ENCODE measurements at places on chromosomes 5 and 9.

DNA sequence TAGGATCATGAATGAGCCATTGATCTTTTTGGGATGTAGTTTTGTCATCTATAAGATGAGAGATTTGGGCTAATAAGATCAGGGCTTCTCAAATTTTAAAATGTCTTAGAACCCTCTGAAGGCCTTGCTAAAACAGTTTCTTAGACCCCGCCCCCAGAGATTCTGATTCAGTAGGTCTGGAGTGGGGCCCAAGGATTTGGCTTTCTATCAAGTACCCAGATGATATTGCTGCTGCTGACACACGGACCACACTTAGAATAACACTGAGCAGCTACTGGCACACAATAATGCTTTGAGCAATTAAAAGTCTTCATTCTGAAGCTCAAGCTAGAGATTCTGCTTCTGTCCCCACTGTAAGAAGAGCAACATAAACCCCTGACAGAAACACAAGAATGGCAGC, 216.7 kb downstream of the SMARCA2 start:
- no peak for DNase-seq

- no peak for DNase-seq
Observed at GRCh38 chr9:117887383-117887782, 183.2 kb downstream of the TLR4 start.

GRCh38 chr5:26498972-26499371, 539.4 kb downstream of the CDH9 start:
- DNase-seq, result no peak

DNA sequence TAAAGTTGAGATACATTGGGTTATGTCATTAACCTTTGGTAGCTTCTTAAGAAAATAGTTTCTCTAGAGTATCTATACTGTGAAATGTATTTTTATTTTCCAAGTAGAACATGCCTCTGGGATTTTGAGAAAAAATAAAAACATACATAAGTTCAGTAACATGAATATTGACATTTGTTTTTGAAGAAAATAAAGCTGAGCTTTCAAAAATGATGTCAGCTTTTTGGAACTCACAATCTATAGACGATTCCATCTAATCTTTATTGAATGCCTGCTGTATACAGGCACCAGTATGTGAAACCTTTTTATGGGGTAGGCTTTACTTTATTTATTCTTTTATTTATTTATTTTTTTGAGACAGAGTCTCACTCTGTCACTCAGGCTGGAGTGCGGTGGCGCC, 175.9 kb upstream of the NFIL3 start:
- no peak for DNase-seq

- no peak for DNase-seq
Observed at GRCh38 chr5:144778561-144778960, 607.9 kb downstream of the KCTD16 start.

- DNase-seq, result no peak
Observed at GRCh38 chr9:76045221-76045620, 154.7 kb downstream of the PCSK5 start.

GRCh38 chr5:13866792-13867191, 77.7 kb downstream of the DNAH5 start:
- peak; percentile 45 for DNase-seq

- no peak for DNase-seq
Observed at GRCh38 chr5:20524991-20525529, 537.1 kb upstream of the CDH18 start.

GRCh38 chr9:135476561-135477355, 2.8 kb upstream of the PPP1R26 start:
- no peak for DNase-seq

GRCh38 chr5:121969660-121970295, 8.0 kb downstream of the SRFBP1 start:
- DNase-seq, result no peak

DNA sequence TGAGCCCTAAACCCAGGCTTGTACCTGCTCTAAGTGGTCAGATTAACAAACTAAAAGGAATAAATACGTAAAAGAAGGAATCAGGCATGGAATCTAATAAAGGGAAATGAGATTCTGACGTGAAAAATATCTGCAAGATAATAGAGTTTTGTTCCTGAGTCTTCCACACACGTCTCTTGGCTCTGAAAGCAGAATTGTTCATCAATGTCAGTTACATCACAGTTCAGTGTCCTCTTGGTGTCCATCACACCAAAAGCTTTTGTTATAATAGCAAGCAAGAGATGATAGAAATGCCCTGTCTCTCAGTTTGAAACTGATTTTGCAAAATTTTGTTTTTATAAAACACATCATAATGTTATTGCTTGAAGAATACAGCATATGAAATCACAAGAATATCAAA, 34.7 kb upstream of the NMUR2 start:
- no peak for DNase-seq

- DNase-seq, result no peak
Observed at GRCh38 chr5:172127581-172127980, 60.4 kb downstream of the STK10 start.

GRCh38 chr5:180647465-180647864, 1.9 kb downstream of the FLT4 start:
- no peak for DNase-seq

DNA sequence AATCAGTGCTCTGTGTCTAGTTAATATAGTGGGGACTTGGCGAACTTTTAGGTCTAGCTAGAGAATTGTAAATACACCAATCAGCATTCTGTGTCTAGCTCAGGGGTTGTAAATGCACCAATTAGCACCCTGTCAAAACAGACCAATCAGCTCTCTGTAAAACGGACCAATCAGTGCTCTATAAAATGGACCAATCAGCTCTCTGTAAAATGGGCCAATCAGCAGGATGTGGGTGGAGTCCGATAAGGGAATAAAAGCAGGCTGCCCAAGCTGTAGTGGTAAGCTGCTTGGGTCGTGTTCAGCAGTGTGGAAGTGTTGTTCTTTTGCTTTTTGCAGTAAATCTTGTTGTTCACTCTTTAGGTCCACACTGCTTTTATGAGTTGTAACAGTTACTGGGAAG, 3.6 kb upstream of the OTULINL start:
- no peak for DNase-seq

DNA sequence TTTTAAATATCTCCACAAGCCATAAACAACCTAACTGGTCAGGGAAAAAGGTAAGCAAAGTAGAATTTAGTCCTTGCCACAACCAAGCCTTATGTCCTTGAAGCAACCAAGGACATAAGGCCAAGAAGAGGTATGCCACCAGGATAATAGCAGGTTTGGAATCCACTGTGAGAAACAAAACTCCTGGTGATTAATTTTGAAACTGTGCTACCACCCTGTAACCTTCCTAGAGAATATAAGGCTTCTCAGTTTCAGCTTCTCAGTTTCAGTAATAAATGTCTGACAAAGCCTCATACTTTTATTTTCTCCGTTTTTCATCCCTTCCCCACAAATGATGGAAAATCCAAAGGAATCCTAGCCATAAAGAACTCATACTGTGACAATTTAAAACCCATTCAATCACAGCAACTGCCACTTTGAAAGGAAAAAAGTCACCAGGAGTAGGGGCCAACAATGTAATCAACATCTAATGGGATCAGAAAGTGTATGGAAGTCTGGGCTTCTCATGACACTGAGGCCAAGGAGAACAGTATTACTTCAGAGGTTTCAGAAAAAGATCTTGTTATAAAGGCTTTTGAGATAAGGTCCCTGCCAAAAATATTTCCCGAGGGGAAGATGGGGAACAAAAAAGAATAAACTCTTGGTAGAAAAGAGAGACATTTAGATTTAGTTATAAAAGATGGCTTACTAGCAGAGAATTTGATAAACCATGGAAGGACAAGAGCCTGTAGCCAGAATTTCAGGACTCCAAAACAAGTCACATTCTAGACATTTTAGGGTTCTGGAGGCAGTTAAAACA, 189.2 kb downstream of the TSSK1B start:
- DNase-seq, result no peak

GRCh38 chr5:67476531-67476930, 279.9 kb upstream of the CD180 start:
- no peak for DNase-seq

DNA sequence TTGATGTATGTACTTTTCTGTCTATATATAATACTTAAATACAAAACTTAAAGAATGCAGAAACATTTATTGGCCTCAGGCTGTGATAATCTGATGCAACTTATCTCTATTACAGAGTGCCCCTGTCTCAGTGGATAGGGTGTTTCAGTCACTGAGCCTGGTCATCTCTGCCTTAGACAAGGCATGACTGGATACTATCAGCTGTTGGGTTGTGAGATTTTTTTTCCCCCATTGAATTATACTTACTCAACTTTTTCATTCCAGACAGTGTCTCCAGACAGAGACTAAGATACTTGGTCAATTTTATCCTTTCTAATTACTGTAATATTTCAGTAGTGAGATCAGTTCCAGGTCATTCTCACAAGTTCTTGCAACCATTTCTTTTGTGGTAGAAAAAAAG, 26.7 kb downstream of the XRCC4 start:
- no peak for DNase-seq

DNA sequence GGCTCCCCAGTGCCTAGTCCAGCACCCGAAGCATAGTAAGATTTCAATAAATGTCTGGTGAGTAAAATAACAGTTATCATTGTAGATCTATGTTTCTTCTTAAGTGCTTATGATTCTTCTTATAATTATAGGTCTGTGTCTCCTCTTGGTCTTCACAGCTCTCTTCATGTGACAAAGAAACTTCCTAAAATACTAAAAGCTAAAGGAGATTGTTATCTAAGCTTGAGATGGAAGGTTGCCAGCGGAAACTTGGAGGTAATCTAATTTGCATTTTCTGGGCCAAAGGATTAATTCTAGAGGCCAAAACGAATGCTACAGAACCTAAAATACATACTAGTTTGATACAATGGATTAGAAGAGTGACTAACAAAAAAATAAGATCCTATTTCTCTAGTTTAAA, 13.6 kb upstream of the ARHGAP26 start:
- no peak for DNase-seq

DNA sequence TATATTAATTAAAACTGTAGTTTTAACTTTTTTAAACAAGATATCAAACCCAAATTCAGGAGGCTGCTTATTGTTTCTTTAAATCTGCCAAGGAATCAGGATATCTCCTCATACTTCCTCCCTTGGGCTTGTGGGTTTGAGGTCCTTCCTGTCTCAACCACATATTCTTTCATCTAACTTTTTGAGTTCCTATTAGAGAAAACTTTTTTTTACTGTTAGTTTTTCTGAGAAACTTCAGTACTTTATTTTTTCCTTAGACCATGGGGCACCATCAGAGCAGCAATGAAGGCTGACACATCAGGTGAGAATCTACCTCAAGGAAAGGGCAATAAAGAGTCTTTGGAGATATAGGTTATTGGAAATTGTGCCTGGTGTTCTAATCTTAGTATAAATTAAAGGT, 56.7 kb downstream of the TSSK1B start:
- no peak for DNase-seq

GRCh38 chr9:94757158-94757557, 30.7 kb downstream of the AOPEP start:
- peak; percentile 55 for DNase-seq

GRCh38 chr5:147617191-147617606, 107.3 kb upstream of the DPYSL3 start:
- no peak for DNase-seq

Data from AG08396 (cell line).